Hair follicular keratinocyte (primary cell): ENCODE measurements at places on chromosomes 13 and 19. TPM values are rescaled to one million over a fixed set of nuclear protein-coding genes. Genes with fewer than 3 reads are reported as not detected.

The CYSLTR2 gene
- not detected in 2 replicates for total RNA-seq

The PEPD gene
- total RNA-seq: 24.1 and 29.2 TPM in 2 replicates

The ZNF226 gene
- total RNA-seq: 5.2 and 15.1 TPM in 2 replicates

The VSIG10L gene
- total RNA-seq: 0.08 and 0.62 TPM in 2 replicates

The CEACAM16 gene
- not detected in 2 replicates for total RNA-seq

The PPP1R37 gene
- 28.1 and 30.3 TPM in 2 replicates for total RNA-seq

The ERCC2 gene
- total RNA-seq: 12.9 and 18.0 TPM in 2 replicates

The FCGBP gene
- total RNA-seq: under 0.01 TPM in 1 of 2 replicates, not detected in the other

The DMKN gene
- total RNA-seq: 317 and 408 TPM in 2 replicates

The ANGPTL8 gene
- total RNA-seq: not detected in 2 replicates

The ZNF418 gene
- 1.4 and 2.0 TPM in 2 replicates for total RNA-seq

The TUBA3C gene
- total RNA-seq: not detected in 2 replicates

The TMEM205 gene
- 202 and 213 TPM in 2 replicates for total RNA-seq

The DENND1C gene
- 0.11 TPM in 1 of 2 replicates, not detected in the other for total RNA-seq

The ZNF540 gene
- total RNA-seq: 0.08 TPM in 1 of 2 replicates, not detected in the other

The FGF9 gene
- under 0.01 TPM in 1 of 2 replicates, not detected in the other for total RNA-seq

The BRSK1 gene
- total RNA-seq: 1.7 and 2.3 TPM in 2 replicates

The SPACA4 gene
- not detected in 2 replicates for total RNA-seq

The MYBPC2 gene
- total RNA-seq: not detected in 2 replicates

The NDUFA3 gene
- 25.6 and 48.0 TPM in 2 replicates for total RNA-seq

The CPB2 gene
- total RNA-seq: not detected in 2 replicates

The FBXO17 gene
- total RNA-seq: 19.6 and 24.5 TPM in 2 replicates

The SYNGR4 gene
- total RNA-seq: not detected in 2 replicates

The NEK3 gene
- 9.9 and 11.6 TPM in 2 replicates for total RNA-seq

The ZNF98 gene
- 0.84 TPM in 1 of 2 replicates, not detected in the other for total RNA-seq

The ZNF560 gene
- 0.16 and 0.19 TPM in 2 replicates for total RNA-seq

The ZNF324 gene
- 6.2 and 9.3 TPM in 2 replicates for total RNA-seq

The PSG4 gene
- 0.57 and 1.1 TPM in 2 replicates for total RNA-seq
